ENCODE measurements at places on chromosomes 13 and 19.

GRCh38 chr19:19900729-19901444, at the start of gene ZNF93:
TSS of gene ZNF93 (plus strand) at chr19:19900946. CDS start at chr19:19901089, 143 bp downstream.
- peak; percentile 93 for DNase-seq

- no peak for DNase-seq
Observed at GRCh38 chr13:81109026-81109425, 768.1 kb upstream of the SPRY2 start.

DNA sequence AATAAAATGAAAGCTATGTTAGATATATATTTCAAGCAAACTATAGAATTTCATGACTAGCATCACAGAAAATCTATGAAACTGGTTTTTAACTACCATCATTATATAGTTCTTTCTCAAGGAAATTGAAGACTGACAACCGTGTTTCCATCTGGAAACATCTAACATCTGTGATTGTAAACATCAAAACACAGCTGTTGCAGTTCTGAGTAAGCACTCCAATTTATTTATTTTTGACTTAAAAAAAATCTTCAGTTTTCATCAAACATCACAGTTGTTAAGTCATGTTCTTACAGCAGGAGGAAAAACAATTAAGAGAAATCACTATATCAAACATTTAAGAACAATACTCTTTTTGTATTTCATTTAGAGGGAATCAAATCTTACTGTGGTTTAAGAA, 1653.0 kb upstream of the MIR17HG start:
- no peak for DNase-seq

DNA sequence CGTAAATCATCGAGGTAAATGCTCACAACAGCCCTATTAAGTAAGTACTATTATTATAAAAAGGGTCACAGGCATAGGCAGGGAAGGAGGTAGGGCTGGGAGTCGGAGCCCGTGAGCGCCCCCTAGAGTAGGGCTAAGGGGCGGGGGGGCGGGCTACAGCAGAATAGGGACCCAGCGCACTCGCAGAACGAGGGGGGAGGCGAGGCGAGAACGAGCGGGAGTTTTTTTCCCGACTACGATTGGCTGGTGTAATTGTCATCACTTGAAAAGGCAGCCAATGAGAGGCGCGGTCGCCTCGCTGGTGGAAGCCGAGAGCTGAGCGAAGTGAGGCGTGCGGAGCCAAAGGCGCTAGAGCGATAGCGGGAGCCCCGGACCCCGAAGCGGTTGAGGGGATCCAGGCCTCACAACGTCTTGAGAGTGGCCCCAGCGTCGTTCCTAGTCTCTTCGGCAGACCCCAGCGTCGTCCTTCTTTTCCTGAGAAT, 24.2 kb downstream of the KEAP1 start:
- peak; percentile 61 for DNase-seq

DNA sequence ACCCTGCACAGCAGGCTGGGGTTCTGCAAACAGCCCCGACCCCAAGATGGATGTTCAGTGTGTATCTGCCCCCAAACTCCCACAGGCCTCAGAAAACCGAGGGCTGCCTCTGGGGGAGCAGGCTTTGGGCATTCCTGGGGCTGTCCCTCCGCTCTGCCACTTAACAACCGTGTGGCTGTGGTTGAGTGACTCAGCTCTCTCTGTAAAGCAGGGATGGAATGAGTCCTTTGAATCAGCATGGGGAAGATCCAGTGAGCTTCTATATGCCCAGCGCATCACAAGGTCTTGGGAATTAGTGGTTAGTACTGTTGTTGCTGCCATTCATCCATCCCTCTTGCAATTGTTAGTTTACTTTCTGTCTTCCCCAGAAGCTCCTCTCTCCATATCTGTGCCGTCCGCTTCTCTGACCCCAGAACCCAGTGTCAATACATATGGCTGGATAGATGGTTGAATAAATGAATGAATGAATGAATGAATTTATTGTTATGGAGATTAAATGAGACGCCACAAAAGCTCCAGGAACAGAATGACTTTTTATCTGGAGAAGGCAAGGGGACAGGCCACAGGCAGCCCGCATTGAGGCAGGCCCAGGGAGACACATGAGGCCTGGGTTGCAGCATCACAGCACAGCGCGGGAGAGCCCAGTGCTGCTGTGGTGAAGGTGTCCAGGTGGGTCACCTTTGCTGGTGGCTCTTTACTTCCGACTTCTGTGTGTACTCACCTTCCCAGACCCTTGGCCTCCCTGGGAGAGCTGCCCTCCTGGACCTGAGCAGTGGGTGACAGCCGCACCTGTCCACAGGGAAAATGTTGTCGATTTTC, 89.2 kb downstream of the RGCC start:
- DNase-seq: no peak

DNA sequence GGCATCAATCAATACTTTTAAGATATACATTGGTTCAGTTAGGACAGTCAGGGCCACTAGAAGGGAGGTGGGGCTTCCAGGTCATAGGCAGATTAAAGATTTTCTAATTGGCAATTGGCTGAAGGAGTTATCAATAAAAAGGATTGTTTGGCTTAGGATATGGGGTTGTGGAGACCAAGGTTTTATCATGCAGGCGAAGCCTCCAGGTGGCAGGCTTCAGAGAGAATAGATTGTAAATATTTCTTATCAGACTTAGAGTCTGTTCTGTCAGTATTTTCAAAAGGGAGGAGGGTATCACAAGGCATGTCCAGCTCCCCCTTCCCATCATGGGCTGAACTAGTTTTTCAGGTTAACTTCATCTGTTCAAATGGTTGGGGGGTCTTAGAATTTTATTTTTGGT, 77.4 kb upstream of the FARP1 start:
- DNase-seq: no peak

DNA sequence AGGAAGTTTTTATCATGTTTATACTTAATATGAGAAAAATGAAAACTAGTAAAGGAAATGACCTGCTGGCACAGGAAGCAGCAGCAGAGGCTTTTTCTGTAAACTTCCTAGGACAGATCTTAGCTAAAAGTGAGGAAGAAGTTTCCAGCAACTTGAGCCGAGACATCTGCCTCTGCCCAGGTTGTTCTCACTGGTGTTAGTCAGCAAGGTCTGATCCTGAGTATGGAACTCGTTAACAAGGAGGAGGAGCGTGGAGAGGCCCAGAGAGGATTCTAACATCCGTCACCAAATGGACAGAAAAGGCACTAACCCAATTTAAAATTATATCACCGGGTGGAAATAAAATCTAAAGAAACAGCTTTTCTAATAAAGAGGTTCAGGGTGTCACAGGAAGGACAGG, 43.6 kb downstream of the PHF11 start:
- DNase-seq: no peak

- DNase-seq: no peak
Observed at GRCh38 chr19:40667602-40668001, 22.8 kb downstream of the NUMBL start.

DNA sequence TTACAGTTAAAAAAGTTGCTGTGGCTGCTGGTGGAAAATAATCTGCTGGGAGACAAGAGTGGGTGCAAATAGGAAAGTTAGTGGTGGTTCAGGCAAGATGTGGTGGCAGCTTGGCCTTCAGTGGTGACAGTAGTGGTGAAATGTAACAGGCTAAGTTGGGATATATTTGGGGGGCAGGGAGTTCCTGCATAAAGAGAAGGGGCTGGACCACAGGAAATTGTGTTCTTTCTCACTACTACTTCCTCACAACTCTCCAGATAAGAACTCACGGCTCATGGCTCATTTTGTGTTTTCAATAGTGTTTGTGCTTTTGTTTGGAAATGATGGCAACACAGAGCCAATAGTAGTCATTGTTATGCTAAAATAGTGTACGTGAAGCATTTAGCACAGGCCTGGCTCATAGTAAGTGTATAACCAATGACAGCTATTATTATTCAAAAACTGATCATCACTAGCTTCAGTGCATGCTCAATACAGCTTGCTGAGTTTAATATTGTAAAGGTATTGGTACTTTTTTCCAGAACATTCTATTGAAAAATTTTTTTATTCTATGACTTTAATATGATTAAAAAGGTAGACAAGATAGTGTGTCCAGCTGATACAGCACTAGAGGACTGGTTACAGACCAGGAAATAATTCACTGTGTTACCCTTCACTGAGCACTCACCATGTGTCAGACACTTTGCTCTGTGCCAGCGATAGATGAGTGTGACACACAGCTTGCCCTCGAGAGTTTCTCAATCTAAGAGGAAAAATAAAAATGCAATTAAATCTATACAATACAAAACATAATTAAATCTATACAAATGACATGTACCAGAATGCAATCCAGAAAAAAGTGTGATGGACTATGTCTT, 209.8 kb downstream of the POU4F1 start:
- no peak for DNase-seq

DNA sequence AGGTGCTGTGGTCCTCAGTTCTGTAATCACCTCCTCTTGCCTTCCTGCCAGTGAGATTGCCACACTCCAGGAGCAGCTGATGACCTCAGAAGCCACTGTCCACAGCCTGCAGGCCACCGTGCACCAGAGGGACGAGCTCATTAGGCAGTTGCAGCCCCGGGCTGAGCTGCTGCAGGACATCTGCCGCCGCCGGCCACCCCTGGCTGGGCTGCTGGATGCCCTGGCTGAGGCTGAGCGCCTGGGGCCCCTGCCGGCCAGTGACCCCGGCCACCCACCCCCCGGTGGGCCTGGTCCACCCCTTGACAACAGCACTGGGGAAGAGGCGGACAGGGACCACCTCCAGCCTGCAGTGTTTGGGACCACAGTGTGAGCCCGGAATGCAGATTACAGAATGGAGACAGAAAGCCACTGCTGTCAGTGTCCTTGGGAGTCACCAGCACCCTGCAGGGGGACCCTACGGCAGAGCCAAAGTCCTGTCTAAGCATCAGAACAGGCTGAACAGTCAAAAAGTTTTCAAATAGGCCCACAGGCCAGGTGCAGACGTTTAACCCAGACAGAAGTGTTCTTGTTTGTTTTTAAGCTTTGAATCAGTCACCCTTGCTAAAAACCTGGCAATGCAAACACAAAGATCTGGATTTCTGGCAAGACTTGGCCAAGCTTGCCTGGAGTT, 4.2 kb downstream of the VMAC start:
- no peak for DNase-seq

DNA sequence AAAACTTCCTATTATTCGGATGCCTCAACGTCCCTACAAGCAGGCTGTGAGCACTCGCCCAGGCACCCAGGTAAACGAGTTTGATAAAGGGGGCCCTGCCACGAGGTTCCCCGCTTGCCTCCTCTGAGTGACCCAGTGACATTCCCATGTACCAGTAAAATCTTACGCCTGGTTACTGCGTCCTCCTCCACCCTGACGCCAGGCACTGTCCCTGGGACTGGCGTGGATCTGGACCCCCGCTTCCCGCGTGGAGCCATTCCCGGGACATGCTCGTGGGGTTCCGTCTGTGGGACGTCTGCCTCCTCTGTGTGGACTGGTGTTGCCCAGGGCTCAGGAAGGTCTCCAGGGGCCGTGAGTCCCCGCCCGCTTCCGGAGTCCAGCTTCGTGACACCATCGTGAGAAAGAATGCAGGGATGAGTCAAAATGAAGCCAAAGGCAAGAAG, 407 bp upstream of the ZNF550 start:
- DNase-seq: peak; percentile 14

GRCh38 chr13:74930402-74931165, 551.4 kb downstream of the TBC1D4 start:
- DNase-seq: peak; percentile 27

GRCh38 chr13:29510651-29511084, 84.8 kb downstream of the SLC7A1 start:
- no peak for DNase-seq

GRCh38 chr13:113557013-113557412, 27.5 kb upstream of the TFDP1 start:
- DNase-seq: no peak

GRCh38 chr19:49832556-49832955, 14.5 kb downstream of the MED25 start:
- no peak for DNase-seq

DNA sequence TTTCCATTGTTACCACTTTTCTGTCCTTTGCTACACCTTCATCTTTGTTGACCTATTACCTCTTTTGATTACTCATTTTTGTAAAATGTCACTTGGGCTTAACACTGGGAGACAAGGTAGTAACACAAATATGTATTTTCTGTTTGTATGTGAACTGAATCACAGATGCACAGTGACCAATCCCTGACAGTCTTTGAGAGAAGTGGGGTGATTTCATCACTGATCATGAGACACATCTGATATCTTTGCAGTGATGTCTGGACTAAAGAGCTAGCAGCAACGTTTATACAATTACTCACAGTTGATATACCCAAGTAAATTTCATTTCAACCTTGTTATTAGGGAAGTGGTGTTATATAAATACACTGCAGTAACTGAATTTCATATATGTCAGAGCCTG, 1397.4 kb upstream of the SPRY2 start:
- DNase-seq: no peak

GRCh38 chr13:59493436-59493965, 670.2 kb downstream of the DIAPH3 start:
- no peak for DNase-seq

GRCh38 chr13:45303866-45304265, 37.1 kb downstream of the TPT1 start:
- no peak for DNase-seq

DNA sequence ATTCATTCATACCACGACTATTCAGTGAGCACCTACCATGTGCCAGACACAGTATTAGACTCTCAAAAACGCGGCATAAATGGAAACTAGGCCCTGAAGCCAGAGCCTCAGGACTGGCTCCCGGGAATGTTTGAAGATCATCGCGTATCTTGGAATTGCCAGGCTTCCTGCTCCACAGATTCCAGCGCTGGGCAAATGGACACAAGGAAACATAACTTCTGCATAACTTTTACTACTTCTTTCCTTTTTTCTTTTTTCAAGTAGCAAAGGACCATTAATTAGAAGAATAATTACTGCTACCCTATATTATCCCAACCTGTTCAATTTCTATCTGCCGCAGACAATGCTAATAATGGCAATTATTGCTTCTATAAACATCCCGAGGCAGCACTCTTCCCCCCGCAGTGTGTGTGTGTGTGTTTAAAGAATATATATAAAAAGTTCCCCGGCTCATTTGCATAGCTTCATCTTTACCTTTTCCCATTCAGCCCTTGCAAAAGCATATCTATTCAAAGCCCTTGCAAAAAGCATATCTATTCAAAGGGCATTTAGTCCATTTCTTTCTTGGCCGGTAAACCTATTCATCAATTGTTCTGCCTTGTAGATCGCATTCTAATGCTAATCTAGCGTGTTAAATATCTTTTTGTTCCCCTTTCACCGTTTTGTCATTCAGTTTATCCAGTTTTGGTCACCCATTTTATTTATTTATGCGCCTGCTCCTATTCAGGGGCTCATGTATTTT, 6.1 kb downstream of the SOX21 start:
- DNase-seq: no peak

DNA sequence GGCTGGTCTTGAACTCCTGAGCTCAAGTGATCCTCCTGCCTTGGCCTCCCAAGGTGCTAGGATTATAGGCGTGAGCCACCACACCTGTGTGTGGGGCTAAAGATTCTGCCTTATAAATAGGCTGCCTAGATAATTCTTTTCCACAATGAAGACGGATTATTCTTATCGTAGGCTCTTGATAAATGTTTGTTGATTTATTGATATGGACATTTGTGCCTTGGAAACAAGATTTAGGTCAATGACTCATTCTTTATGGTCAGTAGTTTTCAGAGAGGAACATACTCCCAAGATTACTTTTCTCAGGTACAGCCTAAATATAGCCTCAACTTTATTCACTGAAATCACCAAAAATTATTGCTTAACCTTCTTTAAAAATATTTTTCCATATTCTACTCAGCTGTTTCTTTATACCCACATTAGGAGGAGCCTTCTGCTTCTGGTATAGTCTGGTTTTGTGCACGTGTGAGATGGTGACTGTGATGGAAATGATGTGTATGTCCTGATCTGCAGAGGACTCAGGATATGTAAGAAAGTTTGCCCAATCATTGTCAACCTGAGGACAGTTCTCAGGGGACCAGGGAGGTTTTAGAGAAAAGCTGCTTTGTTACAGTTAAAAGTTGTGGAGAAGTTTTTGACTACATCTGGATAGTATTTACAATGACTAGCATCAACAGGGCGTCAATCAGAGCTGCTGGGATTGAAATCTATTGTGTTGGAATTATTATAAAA, 208.9 kb downstream of the DNAJC15 start:
- peak; percentile 40 for DNase-seq

Data from fibroblast of the conjunctiva (primary cell).